Endodermal cell (in vitro differentiated cells): ENCODE measurements at places on chromosomes 3 and 15.

GRCh38 chr3:114057011-114057347 is 442 bp downstream of the QTRT2 start:
- no peak for DNase-seq
- H3K4me1 ChIP-seq = no peaks in the 10 kb centered on the region
- H3K36me3 ChIP-seq = peaks cover 8% of the 10 kb centered on the region
- no peaks in the 10 kb centered on the region for H3K27me3 ChIP-seq
- peak overlapping the region; percentile 0 for H3K27ac ChIP-seq
- peak overlapping the region; percentile 99 for H3K4me3 ChIP-seq

DNA sequence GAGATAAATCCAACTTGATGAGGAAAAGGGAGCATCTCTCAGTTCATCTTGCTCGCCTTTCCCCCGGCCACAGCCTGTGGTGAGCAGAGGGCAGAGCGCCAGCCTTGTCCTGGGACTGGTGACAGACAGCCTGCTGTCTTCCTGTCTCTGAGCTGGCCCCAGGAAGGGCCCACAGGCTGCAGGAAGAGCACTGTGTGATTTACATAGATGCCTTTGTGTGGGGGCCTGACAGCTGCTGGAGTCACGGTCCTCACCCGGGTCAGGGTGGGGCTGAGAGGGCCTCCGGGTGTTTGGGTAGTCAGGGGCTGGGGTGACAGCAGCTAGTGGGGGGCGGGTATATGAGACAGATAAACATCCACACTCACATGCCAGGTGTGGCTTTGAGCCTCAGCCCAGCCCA is 29.3 kb downstream of the PLA2G4D start:
- H3K27ac ChIP-seq = no peak overlapping the region
- DNase-seq = no peak
- H3K27me3 ChIP-seq = no peaks in the 10 kb centered on the region
- H3K36me3 ChIP-seq = no peaks in the 10 kb centered on the region

DNA sequence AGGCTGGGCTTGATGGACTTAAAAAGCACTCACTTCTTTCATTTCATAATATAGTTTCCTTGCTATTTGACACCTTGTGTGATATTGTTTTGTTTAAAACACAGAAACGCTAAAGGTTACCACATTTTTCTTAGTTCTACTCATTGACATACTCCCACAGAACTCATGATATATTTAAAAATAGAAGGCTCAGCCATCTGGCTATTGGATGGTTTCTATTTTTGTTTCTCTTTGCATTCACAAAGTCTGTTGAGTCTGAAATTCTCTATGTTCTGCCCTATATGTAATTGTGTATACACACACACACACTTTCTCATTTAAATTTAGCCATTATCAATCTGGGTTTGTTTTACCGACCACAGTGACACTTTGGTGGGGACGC is 128.2 kb downstream of the SOX2 start:
- no peaks in the 10 kb centered on the region for H3K4me1 ChIP-seq
- no peak overlapping the region for H3K27ac ChIP-seq
- no peak for DNase-seq
- no peaks in the 10 kb centered on the region for H3K36me3 ChIP-seq

DNA sequence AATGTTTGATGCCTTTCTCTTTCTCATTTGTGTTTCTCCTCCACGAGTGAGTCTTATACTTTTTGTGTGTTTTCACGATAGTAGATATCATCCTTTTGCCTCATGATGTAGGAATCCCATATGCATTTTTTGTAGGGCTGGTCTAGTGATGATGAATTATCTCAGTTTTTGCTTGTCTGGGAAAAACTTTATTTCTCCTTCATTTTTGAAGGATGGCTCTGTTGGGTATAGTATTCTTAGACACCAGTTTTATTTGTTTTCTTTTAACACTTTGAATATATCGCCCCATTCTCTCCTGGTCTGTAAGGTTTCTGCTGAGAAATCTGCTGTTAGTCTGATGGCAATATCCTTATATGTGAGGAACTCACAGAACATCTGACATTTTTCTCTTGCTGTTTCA is 18.3 kb downstream of the CEP63 start:
- no peak overlapping the region for H3K27ac ChIP-seq
- no peak overlapping the region for H3K4me3 ChIP-seq
- DNase-seq = no peak
- no peaks in the 10 kb centered on the region for H3K27me3 ChIP-seq

DNA sequence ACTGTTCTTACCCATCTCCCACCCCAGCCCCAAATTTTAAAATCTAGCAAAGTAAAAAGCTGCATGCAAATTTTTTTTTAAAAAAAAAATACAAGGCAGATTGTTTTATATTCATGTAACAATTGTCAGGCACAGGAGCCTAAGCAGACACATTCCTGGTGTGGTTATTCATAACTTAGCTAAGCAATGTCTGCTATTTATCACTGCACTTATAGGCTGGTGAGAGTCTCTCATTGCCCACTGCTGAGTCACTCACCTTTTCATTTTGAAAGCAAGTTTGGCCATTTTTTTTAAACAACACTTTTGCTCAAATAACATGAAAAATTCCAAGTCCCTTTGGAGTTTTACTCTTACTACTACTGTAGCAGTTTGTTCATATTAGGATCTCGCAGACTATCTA is 413.9 kb downstream of the RBMS3 start:
- DNase-seq = no peak
- peak overlapping the region; percentile 79 for H3K27ac ChIP-seq
- H3K4me1 ChIP-seq = peaks cover 7% of the 10 kb centered on the region
- H3K27me3 ChIP-seq = no peaks in the 10 kb centered on the region
- H3K4me3 ChIP-seq = no peak overlapping the region
- H3K36me3 ChIP-seq = no peaks in the 10 kb centered on the region

GRCh38 chr3:32360493-32360827 is 31.2 kb upstream of the CMTM7 start:
- H3K27me3 ChIP-seq = no peaks in the 10 kb centered on the region
- DNase-seq = no peak
- H3K27ac ChIP-seq = no peak overlapping the region
- peaks cover 7% of the 10 kb centered on the region for H3K4me1 ChIP-seq
- H3K36me3 ChIP-seq = no peaks in the 10 kb centered on the region
- H3K4me3 ChIP-seq = no peak overlapping the region

GRCh38 chr3:188720636-188721035 is 451.1 kb upstream of the TPRG1 start:
- H3K27ac ChIP-seq = no peak overlapping the region
- H3K4me3 ChIP-seq = no peak overlapping the region
- H3K36me3 ChIP-seq = peaks cover 7% of the 10 kb centered on the region
- no peaks in the 10 kb centered on the region for H3K4me1 ChIP-seq
- no peaks in the 10 kb centered on the region for H3K27me3 ChIP-seq
